Activated CD8-positive, alpha-beta memory T cell treated with anti-CD3 and anti-CD28 coated beads for 4 hours (primary cell): ENCODE measurements at places on chromosomes 4 and X.

- no peak for DNase-seq
Observed at GRCh38 chr4:100849319-100849718, 331.5 kb upstream of the EMCN start.

DNA sequence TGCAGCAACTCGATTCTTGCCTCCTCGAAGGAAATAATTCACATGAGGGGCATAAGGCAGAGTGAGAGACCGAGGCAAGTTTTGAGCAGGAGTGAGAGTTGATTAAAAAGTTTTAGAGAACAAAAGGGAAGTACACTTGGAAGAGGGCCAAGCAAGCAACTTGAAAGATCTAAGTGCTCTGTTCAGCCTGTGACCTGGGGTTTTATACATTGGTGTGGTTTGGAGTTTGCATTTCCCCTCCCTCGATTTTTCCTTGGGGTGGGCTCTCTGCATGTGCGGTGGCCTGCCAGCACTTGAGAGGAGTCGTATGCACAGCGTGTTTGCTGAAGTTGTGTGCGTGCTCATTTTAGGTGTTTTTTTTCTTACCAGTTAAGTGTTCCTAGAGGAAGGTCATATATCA is 356.4 kb downstream of the KLHL4 start:
- no peak for DNase-seq

DNA sequence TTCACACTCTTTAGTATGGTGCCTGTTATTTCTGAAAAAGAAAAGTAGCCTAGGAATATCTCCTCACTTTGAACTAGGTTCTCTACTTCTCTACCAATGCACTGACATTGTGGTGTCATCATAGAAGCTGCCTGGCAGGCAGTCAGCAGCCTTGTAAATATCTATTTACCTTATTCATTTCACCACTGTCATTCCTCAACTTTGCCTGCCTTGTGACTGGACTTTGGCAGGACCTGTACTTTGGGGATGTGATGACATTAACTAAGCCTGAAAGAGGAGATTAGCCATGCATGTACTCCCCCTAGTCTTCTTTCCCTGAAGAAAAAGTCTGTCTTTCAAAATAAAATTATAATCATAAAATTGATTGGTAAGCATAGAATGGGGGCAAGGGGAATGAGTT is 207.2 kb downstream of the ARAP2 start:
- DNase-seq = no peak

DNA sequence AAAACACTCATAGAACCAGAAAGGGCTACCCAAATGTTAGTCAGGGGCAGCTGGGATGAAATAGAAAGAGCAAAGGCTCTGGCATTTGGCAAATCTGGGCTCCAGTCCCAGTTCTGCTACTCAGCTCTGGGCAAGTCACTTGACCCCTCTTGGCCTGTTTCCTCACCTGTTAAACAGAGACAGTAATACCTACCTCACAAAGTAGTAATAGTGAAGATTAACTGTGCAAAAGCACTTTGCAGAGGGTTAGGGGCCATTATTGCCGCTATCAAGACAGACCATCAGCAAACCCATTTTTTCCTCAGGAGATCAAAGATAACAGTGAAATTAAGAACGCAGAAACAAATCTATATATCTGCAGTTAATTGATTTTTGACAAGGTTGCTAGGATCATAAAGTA is 20.6 kb downstream of the ZBTB33 start:
- no peak for DNase-seq

DNA sequence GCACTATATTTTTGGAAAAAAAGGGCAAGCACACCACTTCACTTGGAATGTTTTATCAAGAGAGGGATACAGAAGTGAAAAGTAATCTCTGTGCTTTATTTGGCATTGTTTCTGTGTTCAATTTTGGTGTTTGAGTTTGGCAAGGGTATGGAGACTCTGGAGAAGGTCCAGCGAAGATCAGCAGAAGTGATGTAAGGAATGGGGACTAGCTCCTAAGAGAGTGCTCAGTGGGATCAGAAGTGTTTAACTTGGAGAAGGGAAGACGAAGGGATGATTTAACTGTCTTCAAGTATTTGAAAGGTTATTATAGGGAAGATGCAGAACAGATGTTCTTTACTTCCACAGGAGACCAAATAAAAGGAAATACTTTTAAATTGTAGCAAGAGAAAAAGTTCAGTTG is 74.3 kb downstream of the CFAP299 start:
- no peak for DNase-seq

GRCh38 chrX:38850807-38851544 is 49.7 kb downstream of the MID1IP1 start:
- DNase-seq = no peak

DNA sequence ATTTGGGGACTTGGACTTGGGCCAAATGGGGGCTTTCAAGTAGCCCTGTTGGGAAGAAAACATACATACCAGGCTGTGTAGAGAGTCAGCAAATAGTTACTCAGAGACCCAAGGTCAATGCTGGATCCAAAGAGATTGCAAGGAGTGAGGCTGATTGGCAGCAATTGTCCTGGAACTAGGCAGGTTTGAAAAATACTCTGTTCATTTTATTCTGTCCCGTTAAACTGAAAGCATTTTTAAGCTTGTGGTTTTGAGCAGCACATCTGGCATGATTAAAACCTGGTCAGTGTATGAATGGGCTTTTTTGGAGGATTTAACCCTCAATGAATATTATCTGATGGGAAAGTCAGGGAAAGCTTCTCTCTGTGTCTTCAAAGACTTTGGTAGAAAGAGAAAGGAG is 294.3 kb upstream of the BOD1L1 start:
- no peak for DNase-seq

GRCh38 chrX:150772150-150772970 is 79.2 kb downstream of the MTMR1 start:
- DNase-seq = peak; percentile 29

DNA sequence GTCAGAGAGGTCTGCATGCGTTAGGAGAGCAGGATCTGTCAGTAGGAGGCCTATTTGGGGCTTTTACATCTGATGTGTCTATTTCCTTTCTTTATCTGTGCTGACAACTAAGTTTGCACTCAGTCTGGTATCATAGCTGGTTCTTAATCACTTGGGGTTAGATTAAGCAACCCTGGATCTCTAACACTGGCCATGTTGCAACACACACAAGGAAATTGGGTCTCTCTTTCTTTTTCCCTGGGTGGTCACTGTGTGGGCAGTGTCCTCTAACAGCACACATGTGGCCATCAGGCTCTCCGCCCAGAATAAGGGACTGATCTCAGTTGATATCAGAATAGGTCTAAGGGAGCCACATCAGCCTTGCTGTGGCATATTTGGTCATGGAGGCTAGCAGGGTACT is 38.9 kb downstream of the IGFBP7 start:
- DNase-seq = no peak

GRCh38 chrX:46791927-46792809 is 33.2 kb upstream of the SLC9A7 start:
- DNase-seq = no peak

GRCh38 chr4:54440394-54441136 is 211.5 kb downstream of the PDGFRA start:
- no peak for DNase-seq

DNA sequence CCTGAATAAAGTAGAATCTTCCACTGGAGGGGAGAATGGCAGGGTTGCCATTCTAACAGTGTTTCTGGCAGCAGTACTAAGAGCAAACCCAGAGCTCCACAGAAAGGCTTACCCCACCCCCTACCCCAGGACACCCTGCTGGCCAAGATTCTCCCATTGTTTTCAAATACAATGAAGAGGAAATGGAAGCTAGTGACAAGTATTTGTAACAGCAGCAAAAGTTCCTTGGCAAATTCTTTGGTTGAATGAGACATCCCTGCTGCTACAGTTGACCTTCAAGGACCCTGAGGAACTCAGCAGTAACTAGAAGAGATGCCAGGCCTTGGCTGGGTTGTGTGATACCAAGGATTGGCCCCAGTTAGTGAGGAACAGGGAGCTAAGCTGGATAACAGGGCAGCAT is 124.2 kb upstream of the DGKK start:
- DNase-seq = no peak

DNA sequence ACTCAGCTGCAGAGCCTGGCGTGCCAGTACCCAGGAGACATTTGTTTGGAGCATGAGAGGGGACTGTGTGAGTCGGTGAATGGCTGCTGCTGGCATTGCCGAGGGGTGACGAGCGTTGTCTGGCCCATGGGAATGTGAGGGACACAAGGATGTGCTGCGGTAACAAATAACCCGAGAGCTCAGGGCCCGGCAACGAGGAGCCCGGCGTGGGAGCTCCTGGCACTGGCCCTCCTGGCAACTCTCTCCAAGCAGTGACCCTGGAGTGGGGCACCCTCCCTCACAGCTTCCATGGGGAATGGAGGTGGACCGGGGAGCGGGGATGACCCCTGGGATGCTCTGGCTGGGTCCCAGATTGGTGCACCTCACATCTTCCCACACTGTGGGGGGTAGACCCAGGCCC is 44.0 kb upstream of the SORCS2 start:
- no peak for DNase-seq

DNA sequence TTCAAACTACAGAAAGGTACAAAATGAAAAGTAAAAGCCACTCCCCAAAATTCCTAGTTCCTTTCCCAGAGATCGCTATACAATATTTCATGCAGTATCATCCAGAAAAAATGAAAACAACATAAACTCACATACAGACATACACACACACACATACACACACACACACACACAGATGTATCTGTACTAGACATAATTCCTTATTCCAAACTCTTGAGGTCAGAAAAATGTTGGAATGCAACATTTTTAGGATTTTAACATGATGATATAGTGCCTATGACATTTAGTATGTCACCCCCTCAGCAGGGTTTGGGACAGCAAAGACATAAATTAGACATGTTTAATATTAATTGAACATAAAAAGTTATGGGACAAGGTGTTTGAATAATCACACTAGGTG is 73.4 kb upstream of the LHFPL1 start:
- DNase-seq = no peak

DNA sequence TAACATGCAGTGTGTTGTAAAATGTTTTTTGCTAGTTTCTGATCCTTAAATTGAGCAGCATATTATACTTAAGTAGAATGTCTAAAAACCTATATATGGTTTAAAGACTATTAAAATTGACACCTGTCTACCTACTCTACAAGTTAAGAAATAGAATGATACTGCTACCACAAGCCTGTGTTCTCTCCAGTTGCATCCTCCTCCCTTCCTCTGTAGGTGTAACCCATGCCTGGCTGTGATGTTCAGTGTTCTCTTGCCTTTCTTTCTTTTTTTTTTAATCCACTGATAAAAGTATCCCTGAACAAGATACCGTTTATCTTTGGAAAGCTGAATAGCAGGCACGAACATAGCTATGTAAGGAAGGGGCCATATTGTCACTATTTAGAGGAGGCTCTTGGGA is 99.1 kb downstream of the KDM6A start:
- no peak for DNase-seq

DNA sequence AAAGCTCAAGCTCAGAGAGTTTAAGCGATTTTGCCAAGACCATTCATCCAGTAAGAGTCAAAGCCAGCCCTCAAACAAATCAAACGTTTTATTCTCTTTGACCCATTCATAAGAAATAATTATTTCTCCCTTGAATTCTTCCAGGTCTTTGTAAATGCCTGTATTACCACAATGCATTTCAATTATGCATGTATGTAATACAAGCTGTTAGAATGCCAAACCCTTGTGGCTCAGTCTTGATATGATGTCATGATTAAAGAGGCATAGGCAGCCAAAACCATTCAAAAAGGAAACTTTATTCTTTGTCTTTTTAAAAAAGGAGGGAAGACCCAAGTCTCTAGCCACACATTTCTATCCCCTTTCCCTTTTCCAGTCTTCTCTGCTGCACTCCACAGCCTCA is 56.5 kb upstream of the PGM2 start:
- DNase-seq = no peak

DNA sequence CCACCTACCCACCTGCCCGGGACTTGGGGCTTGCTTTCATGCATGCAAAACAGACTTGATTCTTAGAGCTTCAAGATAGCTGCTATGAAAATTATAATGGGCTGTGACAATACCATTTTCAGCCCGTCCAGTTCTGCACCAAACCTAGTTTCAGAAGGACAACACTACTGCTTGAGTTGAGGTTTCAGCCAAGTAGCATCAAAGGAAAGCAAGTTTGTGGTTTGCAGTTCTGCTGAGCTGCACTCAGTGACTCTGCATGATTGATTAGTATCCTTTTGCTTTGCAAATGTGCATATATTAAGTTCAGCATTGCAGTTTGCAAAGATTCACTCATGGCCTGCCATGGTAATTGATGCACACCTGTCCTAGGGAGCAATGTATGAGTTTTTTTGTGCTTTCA is 442.7 kb downstream of the RPA4 start:
- DNase-seq = no peak

GRCh38 chr4:160299177-160299576 is 1196.3 kb downstream of the RAPGEF2 start:
- DNase-seq = no peak

GRCh38 chr4:71254451-71255012 is 84.3 kb upstream of the SLC4A4 start:
- DNase-seq = no peak

DNA sequence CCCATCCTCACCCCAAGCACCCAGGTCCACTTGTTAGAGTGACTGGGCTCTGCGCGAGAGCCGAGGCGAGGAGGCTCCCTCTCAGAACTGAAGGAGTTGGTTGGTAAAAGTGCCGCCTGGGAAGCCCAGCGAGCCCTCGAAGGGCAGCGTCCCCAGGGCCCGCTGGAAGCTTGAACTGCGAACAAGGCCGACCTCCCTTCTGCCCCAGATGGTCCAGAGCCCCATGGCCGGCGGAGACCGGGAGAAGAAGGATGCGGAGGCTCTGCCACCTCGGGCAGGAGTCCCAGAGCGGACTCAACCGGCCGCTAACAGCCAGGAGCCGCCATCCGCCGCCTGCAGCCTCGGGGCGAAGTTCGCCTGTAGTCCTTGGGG is 116.3 kb upstream of the TEX13C start:
- no peak for DNase-seq

GRCh38 chrX:10798041-10798440 is 177.7 kb upstream of the MID1 start:
- DNase-seq = no peak

- no peak for DNase-seq
Observed at GRCh38 chr4:9889306-9889705, 107.9 kb downstream of the DRD5 start.

- DNase-seq = no peak
Observed at GRCh38 chrX:57915680-57916079, 5.4 kb upstream of the ZXDA start.

GRCh38 chr4:85740431-85740861 is 265.5 kb downstream of the ARHGAP24 start:
- DNase-seq = no peak
